Mesothelial cell of epicardium (in vitro differentiated cells): ENCODE measurements at places on chromosomes 2 and 18. TPM values are rescaled to one million over a fixed set of nuclear protein-coding genes. Genes with fewer than 3 reads are reported as not detected.

IL1F10 gene
- total RNA-seq: not detected in 3 replicates

DNA sequence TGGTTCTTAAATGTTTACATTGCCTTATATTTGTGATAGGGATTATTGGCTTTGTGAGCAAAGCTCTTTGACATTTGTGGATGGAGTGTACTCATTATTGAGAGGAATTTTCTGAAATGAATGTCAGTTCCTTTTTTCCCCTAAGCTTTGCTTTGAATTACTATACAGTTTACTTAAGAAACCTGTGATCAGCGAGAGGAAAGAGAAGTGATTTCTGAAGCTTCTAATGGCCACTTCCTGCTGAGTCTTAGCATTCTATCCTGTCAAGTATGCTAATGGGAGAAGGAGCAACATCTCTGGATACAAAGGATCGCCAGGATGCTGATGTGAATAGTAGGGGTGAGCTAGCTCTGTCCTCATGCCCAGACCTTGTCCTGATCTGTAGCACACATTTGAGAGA, 47.8 kb upstream of the MGAT5 start:
- DNase-seq: no peak

DNA sequence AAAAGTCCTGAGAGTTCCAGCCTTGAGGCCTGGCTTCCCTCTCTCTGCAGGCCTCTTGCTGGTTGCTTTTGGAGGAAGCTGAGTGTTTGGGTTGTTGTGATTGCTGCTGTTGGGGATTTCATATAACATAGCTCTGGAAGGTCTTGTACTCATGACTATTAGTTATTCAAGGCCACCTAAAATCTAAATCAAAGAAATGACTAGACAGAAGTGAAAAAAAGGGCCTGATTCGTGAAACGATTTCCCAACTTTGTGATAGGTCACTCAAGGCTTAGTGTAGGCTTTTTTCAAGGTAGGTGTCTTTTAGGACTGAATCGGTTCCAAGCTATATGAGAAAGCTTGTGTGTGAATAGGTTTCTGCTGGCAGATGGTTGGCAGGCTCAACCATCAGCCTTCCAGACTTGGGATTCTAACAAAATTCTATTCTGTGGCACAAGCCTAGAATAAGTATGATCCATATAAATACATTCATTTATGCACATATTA, 164.4 kb downstream of the FMNL2 start:
- no peak for DNase-seq

ZSWIM2 gene
- not detected in 3 replicates for total RNA-seq

DRC1 gene
- 0.18 to 0.59 TPM (median 0.22 TPM) in 3 replicates for total RNA-seq

GRCh38 chr2:220585241-220585640, 957.8 kb downstream of the SLC4A3 start:
- DNase-seq: no peak

GRCh38 chr2:7961550-7961949, 720.3 kb upstream of the ID2 start:
- no peak for DNase-seq

RBM44 gene
- total RNA-seq: 0.60 to 0.72 TPM (median 0.69 TPM) in 3 replicates

GRCh38 chr2:161045726-161046125, 114.5 kb upstream of the TANK start:
- DNase-seq: no peak

GAL3ST2 gene
- total RNA-seq: 0.86 to 1.1 TPM (median 1.1 TPM) in 3 replicates

GRCh38 chr2:178863130-178863855, 56.1 kb upstream of the TTN start:
- DNase-seq: no peak

MC4R gene
- not detected in 3 replicates for total RNA-seq

- DNase-seq: no peak
These were observed 24.6 kb upstream of the RNU4ATAC start for GRCh38 chr2:121505986-121506586.

LYG2 gene
- total RNA-seq: not detected in 3 replicates

DNA sequence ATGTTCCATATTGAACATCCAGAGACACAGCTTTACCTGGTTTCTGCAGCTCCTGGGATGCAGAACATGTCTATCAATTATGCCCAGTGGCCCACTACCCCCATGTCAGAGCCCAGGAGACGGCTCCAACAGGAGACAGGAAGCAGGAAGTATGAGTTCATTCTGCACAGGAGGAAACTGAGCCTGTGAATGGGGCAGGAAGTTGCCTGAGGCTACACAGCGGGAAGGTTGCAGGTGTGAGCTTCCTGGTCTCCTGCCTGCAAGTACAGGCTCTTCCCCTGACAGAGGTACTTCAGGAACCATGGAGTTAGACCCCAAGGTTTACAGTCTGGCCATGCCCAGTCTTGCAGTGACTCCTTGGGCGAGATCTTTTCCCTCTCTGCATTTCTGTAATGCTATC, 2.8 kb upstream of the BOK start:
- no peak for DNase-seq

GRCh38 chr2:48412443-48413250, 117.3 kb upstream of the STON1 start:
- DNase-seq: no peak

HRH4 gene
- 0.07 TPM in 1 of 3 replicates, not detected in the others for total RNA-seq

DNA sequence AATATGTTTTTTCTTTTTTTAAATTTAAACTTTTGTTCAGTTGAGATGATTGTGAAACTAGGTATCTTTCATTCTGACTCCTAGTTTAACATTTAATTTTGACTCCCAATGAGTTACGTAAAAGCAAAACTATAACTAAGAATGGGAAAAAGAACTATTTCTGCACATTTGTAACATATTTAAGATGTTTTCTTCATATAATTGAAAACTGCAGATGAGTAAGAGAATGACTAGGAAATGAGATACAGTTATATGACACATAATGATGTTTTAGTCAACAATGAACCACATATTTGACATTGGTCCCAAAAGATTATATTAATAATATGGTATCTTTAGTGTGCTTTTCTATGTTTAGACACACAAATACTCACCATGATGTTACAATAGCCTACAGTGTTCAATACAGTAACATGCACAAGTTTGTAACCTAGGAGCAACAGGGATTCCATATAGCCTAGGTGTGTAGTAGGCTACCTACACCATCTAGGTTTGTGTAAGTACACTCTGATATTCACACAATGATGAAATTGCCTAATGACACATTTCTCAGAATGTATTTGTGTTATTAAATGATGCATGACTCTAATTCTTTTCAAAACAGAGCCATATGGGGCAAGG, 12.6 kb downstream of the ERMN start:
- DNase-seq: no peak

ANO7 gene
- 3.8 to 4.5 TPM (median 3.8 TPM) in 3 replicates for total RNA-seq

APOB gene
- 0.13 to 0.23 TPM (median 0.22 TPM) in 3 replicates for total RNA-seq

DNA sequence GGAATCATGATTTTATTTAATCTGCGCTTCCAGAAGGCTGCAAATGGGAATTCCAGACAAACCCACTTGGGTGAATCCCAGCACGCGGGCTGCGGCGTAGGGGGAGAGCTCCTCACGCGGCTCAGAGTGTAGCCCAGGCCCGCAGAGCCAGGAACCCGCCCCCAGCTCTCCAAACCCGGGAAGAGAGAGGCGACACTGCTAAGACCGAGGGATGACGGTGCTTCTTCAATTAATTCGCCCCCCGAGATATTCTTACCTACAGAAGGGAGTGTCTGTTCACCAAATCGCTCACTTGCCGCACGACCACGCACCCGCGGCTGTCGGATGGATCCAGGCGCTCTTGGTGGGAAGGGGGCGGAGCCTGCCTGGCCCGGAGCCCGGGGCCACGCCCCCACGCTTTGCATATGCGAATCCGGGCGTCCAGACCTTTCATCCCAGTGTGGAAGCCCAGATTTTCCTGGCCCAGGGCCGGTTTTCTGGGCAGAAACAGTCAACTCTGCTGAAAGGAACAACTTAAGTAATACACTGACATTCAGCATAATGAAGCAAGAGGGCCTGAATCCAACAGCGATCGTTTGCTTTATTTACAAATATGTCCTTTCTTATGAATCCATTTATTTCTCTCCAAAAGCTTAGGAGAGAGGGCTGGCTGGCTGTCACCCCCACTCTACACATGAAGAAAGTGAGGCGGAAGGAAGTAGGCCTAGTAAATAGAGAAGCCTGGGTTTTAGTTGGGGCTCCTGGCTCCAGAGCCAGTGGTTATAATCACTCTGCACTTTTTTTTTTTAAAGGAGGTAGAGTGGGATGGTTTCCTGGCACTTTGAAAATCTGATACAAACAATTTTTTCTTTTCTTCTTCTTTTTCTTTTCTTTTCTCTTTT, at the start of gene SLC19A3:
TSS of gene SLC19A3 (minus strand) at position 342 of the 881 bp plus-strand sequence. CDS start 15,710 bp downstream, outside the sequence.
- peak; percentile 79 for DNase-seq

DNA sequence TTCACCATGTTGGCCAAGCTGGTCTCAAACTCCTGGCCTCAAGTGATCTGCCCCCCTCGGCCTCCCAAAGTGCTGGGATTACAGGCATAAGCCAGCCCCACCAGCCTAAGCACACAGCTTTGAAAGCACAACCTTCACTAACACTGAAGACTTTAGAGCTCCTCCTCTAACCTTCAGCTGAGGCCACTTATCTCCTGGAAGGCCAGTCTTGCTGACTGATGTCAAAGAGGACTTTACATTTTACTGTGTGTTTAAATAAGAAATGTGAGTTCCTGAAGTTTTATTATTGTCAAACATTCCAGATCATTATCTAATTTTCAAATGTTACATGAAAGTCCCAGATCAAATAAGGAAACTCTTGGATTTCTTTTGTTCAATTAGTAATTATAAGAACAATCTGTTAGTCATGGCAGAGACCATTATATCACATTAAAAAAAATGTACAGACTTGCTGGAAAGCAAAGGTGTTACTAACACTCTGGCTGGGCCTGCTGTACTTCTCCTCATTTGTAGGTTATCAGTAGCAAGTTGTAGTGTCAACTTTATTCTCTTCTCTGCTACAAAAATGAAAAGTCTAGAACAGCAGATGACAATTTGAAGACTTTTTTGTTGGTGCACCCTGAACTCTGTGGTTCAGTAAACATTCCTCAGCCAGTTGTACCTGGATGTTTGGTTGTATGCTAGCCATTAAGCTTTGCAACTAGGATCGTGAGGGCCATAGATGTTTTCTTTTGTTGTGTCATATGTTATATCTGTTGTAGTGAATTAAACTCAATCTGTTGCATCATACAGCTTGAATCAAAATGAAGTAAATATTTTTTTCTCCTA, 80.0 kb downstream of the AOX1 start:
- DNase-seq: no peak

DNA sequence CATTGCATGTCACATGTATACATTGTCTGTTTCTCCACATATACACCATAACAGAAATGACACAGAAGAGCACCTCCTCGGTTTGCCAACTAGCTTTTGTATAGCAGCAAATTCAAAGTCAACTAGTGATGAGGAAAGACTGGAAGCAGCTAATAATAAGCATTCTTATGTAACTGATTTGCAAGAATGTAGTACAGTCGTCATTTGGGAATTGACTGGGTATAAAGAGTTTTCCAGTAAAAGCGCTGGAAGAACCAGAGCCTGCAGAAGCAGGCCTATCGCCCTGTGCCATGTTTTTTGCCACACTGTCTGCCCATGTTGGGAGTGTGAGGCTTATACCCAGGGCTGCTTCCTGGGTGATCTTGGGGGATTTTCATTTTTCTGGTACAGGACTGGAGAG, 310.6 kb downstream of the GBX2 start:
- no peak for DNase-seq

GRCh38 chr18:79547413-79548076, 132.1 kb upstream of the CTDP1 start:
- DNase-seq: no peak

LINC00305 gene
- total RNA-seq: not detected in 3 replicates

MBOAT2 gene
- 51.4 to 54.2 TPM (median 53.0 TPM) in 3 replicates for total RNA-seq

- peak; percentile 12 for DNase-seq
These were observed 33.6 kb downstream of the KIF1A start for GRCh38 chr2:240786355-240786841.

DNA sequence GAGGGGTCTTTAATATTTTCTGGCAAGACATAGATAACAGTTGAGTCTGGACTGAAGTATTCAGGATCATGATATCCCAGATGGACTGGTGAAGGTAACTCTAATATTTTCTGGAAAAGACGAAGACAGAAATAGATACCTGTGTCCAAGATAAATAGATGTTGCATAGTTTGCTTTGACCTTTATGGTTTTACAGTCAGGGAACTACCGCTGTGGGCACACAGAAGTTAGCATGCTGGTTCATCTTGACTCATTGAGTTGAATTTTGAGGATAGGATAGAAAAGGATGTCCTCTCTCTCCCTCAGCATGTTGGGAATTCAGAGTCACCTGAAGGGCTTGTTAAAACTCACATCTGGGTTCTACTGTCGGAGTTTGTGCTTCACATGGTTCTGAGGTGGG, 20.8 kb downstream of the KCNE4 start:
- no peak for DNase-seq

- DNase-seq: no peak
These were observed 124.0 kb downstream of the KYNU start for GRCh38 chr2:143001501-143001900.

MC2R gene
- not detected in 3 replicates for total RNA-seq

DNA sequence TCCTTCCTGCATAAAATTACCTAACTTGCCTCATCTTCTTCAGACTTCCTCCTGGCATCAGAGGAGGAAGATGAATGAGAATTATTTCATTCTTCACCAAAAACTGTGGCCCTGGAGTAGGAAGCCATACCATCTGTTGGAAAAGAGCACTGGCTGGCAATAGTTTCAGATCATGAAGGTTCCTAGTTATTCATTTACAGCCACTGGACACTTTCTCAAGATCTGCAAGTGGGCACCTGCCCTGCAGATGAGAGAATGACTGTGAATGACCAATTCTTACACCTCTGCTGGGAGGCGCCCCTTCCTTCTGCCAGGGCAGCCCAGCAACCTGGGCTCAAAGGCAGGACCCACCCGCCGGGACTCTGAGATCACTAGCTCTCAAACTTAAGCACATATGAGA, 13.0 kb downstream of the DIPK1C start:
- no peak for DNase-seq

ELOA2 gene
- total RNA-seq: not detected in 3 replicates

CTIF gene
- total RNA-seq: 64.3 to 67.9 TPM (median 66.0 TPM) in 3 replicates

DNA sequence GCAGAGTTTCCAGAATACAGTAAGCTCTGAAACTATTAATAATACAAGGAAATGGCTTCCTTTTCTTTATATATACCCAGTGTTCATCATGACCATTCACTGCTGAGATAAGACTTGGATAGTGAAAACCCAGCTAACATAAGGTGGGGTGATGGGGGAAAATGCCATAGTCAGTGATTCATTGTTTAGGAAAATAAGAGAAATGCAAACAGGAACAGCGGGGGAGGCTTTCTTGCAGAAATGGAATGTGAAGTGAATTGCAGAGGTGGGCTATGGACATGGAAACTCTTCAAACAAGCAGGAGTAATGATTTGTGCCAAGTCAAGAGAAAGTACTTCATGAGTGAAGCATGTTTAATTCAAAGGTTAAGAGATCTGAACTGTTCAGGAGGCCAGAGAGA, 519.4 kb downstream of the TDRD15 start:
- no peak for DNase-seq

TRIM43B gene
- total RNA-seq: not detected in 3 replicates

MGAT5 gene
- 38.2 to 42.9 TPM (median 41.1 TPM) in 3 replicates for total RNA-seq

SAG gene
- total RNA-seq: not detected in 3 replicates
